ENCODE measurements at places on chromosomes 3 and 15. TPM values are rescaled to one million over a fixed set of nuclear protein-coding genes. Genes with fewer than 3 reads are reported as not detected.
A peak's percentile ranks its signal among the peaks of the same experiment; 100 is the strongest.

AP3B2 gene
- 1.2 TPM for total RNA-seq

IMPG2 gene
- 0.54 TPM for total RNA-seq

CLEC3B gene
- total RNA-seq, result 21.3 TPM

ZKSCAN7 gene
- total RNA-seq, result 5.1 TPM

- H3K27ac ChIP-seq, result no peak overlapping the region
- no peaks in the 10 kb centered on the region for H3K4me1 ChIP-seq
- H3K36me3 ChIP-seq, result no peaks in the 10 kb centered on the region
- H3K4me3 ChIP-seq, result no peak overlapping the region
- no peak for DNase-seq
- no peaks in the 10 kb centered on the region for H3K27me3 ChIP-seq
Measured at GRCh38 chr3:131856171-131856570, 178.6 kb downstream of the CPNE4 start.

- H3K27ac ChIP-seq, result peak overlapping the region; percentile 62
- peak; percentile 77 for DNase-seq
- H3K4me3 ChIP-seq, result no peak overlapping the region
- H3K4me1 ChIP-seq, result no peaks in the 10 kb centered on the region
- H3K36me3 ChIP-seq, result no peaks in the 10 kb centered on the region
Measured at GRCh38 chr15:57747206-57747896, 40.8 kb downstream of the POLR2M start.

DNA sequence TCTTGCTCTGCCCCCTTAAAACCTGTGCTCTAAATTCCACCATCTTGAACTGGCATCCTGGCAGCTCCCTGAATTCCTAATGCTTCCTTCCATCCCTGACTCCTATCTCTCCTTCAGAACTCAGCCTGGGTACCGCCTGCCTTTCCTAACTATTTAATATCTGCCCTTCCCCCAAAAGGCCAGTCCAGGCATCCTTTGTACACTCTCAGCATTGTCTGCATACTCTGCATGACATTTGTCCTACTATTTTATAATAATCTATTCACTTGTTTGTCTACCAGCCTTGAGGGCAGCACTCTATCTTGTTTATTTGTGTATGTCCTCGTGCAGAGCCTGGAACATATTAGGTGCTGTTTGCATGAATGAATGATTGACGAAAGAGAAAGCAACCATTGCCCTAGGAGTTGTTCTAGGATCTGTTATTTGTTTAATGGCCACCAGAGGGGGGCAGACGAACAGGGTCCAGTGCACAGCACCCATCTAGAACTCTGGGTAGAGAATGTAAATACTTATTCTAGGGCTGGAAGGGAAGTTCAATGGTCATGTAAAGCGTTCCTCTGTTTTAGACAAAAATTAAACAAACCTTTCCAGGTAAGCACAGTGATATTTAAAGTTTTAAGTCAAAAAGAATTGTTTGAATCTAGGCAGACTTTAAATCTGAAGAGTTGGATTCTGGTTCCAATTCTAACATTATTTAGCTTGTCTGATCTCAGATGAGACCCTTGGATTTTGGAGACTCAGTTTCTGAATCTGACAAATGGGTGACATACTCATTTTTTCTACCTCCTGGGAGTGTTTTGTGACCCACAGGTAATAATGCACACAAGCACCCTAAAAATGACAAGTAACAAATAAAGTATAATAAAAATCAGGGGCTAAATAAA, 125.8 kb upstream of the GALNT15 start:
- no peak overlapping the region for H3K27ac ChIP-seq
- no peaks in the 10 kb centered on the region for H3K27me3 ChIP-seq

GRCh38 chr3:14510838-14511622, 29.1 kb downstream of the GRIP2 start:
- H3K4me3 ChIP-seq, result no peak overlapping the region
- no peaks in the 10 kb centered on the region for H3K27me3 ChIP-seq
- no peak overlapping the region for H3K27ac ChIP-seq

- no peaks in the 10 kb centered on the region for H3K36me3 ChIP-seq
- no peaks in the 10 kb centered on the region for H3K27me3 ChIP-seq
- no peak overlapping the region for H3K27ac ChIP-seq
Measured at GRCh38 chr3:37135561-37135960, 38.8 kb downstream of the LRRFIP2 start.

DNA sequence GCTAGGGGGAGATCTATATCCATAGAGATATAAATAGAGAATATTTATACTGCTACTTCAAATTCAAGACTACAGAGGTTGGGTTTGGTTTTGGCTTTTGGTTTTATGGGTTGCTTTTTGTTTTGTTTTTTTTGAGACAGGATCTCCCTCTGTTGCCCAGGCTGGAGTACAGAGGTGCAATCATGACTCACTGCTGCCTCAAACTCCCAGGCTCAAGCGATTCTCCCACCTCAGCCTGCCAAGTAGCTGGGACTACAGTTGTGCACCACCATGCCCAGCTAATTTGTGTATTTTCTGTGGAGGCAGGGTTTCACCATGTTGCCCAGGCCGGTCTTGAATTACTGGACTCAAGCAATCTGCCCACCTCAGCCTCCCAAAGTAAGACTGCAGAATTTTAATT, 3.9 kb upstream of the UBL7 start:
- H3K27ac ChIP-seq, result no peak overlapping the region
- no peak overlapping the region for H3K4me3 ChIP-seq
- no peaks in the 10 kb centered on the region for H3K36me3 ChIP-seq
- H3K27me3 ChIP-seq, result no peaks in the 10 kb centered on the region
- no peak for DNase-seq

- no peaks in the 10 kb centered on the region for H3K27me3 ChIP-seq
- peaks cover 13% of the 10 kb centered on the region for H3K4me1 ChIP-seq
- no peaks in the 10 kb centered on the region for H3K36me3 ChIP-seq
Measured at GRCh38 chr3:149507491-149508324, 33.2 kb downstream of the TM4SF4 start.

DNA sequence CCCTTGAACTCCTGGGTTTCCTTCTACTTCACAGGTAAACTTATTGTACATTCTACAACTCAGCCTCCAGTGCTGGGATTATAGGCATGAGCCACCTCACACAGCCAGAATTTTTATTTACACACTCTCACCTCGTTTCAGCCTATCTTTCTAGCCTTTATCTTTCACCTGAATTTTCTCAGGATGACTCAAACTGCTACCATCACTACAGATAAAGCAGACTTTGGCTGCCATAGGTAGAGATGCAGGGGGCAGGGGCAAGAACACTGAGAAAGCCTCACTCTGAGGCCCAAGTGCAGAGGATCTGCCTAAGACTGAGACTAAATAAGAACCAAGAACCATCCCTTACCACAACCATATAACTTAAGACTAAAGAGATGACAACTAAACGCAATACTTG, 59.0 kb downstream of the ETFA start:
- no peak overlapping the region for H3K4me3 ChIP-seq
- no peak overlapping the region for H3K27ac ChIP-seq
- H3K27me3 ChIP-seq, result no peaks in the 10 kb centered on the region
- no peaks in the 10 kb centered on the region for H3K36me3 ChIP-seq

GRCh38 chr3:94303897-94304296, 241.0 kb downstream of the NSUN3 start:
- H3K36me3 ChIP-seq, result no peaks in the 10 kb centered on the region
- H3K4me3 ChIP-seq, result no peak overlapping the region
- H3K27ac ChIP-seq, result peak overlapping the region; percentile 23
- no peaks in the 10 kb centered on the region for H3K27me3 ChIP-seq

- H3K4me3 ChIP-seq, result no peak overlapping the region
- H3K27me3 ChIP-seq, result no peaks in the 10 kb centered on the region
- no peaks in the 10 kb centered on the region for H3K4me1 ChIP-seq
Measured at GRCh38 chr3:55309336-55309735, 177.8 kb downstream of the WNT5A start.

- no peaks in the 10 kb centered on the region for H3K27me3 ChIP-seq
- DNase-seq, result no peak
- H3K4me3 ChIP-seq, result no peak overlapping the region
- no peaks in the 10 kb centered on the region for H3K4me1 ChIP-seq
Measured at GRCh38 chr3:34570916-34571705, 772.7 kb downstream of the PDCD6IP start.

- DNase-seq, result no peak
- no peaks in the 10 kb centered on the region for H3K27me3 ChIP-seq
- H3K36me3 ChIP-seq, result peaks cover 8% of the 10 kb centered on the region
- peak overlapping the region; percentile 79 for H3K4me3 ChIP-seq
- peaks cover 20% of the 10 kb centered on the region for H3K4me1 ChIP-seq
Measured at GRCh38 chr15:89893027-89893426, 767 bp downstream of the AP3S2 start.

DNA sequence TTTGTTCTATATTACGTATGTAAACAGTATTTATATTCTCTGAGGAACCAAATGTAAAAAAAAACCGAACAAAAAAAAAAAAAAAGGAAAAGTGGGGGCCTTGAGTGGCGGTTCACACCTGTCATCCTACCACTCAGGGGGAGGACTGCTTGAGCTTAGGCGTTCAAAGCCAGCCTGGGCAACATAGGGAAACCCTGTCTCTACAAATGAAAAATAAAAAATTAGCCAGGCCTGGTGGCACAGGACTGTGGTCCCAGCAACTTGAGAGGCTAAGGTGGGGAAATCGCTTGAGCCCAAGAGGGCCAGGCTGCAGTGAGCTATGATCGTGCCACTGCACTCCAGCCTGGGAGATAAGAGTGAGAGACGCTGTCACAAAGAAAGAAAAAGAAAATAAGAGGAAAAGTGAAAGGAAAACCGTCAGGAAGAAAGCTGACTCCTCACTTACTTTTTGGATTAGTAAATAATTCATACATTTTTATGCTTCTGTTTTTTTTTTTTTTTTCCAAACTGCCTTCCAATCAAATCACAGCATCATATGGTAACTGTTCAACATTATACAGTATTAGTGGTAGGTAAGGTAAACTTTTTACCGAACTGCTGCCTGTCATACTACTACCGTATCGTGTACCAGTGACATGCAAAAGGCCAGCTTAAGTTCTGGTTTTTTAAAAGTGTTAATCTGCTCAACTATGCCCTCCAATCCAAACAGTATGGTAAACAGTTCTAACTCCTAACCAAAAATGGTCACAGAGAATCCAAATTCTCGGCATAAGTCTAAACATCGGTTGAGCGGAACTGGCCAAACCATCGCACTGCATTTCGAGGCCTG, 1.2 kb downstream of the PHC3 start:
- no peak for DNase-seq
- no peaks in the 10 kb centered on the region for H3K4me1 ChIP-seq

All from sigmoid colon (tissue), 7 donors.